ENCODE measurements at places on chromosomes 12 and 14.

- no peak for DNase-seq
These were observed 124.4 kb downstream of the SLC38A4 start for GRCh38 chr12:46701356-46701755.

DNA sequence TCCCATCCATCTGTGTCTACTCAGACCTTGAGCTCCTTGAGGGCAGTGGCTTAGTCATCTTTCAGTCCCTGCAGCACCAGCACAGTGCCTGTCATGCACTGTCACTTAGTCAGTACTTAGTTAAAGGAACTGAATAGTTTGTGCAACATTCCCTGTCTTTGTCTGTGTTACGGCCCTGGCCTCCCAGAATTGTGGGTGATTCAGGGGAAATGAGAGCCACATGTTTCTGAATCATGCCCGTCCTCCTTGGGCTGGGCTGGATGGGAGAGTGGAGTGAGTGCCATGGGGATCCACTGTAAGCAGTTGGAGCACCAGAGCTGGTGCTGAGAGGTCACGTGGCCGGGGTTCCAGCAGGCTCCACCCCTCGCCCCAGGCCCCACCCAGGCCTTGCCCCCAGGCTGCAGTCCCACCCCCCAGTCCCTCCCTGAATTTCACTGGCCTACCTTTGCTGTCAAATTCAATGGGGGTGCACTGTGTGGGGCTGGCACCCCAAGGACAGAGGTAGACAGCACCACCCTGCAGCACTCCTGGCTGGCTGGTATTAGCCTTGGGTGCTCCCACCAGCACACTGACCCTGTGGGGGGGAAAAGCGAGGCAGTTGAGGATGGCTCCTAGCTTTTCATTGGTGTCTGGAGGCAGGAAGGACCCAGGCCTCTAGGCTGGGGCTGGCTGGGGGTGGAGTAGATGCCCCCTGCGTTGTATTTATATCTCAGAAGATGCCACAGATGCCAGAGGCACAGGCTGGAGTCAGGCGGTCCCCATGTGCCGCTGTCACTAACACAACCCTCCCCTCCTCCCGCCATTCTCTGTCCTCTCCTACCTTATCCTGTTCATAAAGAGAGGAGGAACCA, 7.5 kb downstream of the ITGA5 start:
- peak; percentile 80 for DNase-seq

DNA sequence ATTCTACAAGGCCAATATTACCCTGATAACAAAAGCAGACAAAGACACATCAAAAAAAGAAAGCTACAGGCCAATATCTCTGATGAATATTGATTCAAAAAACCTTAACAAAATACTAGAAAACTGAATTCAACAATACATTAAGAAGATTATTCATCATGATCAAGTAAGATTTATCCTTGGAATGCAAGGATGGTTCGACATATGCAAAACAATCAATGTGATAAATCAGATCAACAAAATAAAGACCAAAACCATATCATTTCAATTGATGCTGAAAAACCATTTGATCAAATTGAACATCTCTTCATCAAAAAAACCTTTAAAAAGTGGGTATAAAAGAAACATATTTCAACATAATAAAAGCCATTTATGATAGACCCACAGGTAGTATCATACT, 117.3 kb downstream of the CPNE8 start:
- peak; percentile 4 for DNase-seq

DNA sequence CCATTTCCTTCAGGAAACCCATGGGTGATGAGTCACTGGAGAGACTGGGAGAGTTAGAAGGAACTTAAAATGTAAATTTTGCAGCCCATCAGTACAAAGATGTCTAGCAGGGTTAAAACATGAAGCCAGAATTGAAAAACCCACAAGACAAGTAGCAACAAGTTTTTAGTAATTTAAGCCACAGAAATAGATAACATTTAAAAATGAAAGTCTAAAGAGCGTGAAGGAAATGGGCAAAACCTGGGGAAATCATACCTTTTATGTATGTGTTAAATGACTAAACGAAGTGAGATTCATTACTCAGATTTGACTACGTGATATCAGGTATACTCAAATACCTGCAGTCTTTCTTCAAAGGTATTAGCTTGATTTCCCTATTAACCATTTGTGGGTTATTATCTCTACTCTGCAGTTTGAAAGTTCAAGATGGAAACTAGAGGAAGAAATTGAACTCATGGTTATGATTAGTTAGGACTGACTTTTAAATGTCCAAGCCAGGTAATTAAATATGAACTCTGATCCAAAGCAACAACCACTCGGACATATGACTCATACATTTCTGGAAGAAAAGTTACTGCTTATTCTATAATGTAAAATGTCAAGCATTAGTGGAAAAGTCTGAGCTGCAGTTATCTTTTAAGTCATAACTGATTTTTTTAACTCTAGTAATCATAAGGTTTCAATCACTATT, 84.1 kb downstream of the ITPR2 start:
- peak; percentile 82 for DNase-seq

DNA sequence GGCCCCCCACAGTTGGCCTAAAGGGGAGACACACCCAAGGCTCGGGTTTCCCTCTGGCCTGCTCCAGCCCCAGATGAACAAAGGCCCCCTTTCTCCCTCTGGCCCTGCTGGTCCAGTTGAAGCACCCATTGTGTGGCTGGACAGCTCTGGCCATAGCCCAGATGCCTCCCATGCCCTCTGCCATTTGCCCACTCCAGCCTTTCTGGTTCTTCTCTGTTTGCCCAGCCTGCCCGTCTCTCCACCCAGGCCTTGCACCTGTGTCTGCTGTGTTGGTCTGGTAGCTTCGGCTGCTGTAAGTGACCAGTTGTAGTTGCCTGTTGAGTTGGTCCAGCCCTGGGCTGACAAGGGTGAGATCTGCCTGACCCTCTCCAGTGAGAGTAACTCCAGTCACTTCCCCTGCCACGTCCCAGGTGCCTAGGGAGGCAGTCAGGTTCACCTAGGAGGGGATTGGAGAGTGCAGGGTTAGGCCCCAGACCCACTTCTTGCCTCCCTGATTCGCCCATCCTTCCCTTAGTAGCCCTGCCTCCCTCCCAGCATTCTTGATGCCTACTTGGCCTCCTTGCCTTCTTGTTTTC, 3.0 kb downstream of the B4GALNT1 start:
- DNase-seq: no peak

DNA sequence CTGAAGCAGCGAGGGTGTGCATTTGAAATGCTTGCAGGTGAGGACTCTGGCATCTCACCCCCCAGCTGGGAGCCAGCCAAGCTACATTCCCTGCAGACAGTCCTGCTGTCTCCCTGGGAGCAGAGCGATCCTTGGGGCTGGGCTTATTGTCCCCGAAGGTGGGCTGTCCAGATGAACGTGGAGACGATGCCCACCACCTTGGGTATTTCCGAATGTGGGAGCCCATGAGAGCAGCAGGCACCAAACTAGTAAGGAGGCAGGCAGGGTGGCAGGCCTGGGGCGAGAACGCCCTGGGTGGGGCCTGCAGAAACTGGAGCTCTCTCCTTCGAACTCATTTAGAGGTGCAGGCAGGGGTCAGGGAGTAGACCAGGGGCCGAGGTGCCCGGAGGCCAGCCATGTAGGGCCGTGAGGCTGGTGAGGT, 18.5 kb downstream of the ZBTB42 start:
- no peak for DNase-seq

GRCh38 chr14:72986214-72986613, 40.7 kb downstream of the ZFYVE1 start:
- no peak for DNase-seq

DNA sequence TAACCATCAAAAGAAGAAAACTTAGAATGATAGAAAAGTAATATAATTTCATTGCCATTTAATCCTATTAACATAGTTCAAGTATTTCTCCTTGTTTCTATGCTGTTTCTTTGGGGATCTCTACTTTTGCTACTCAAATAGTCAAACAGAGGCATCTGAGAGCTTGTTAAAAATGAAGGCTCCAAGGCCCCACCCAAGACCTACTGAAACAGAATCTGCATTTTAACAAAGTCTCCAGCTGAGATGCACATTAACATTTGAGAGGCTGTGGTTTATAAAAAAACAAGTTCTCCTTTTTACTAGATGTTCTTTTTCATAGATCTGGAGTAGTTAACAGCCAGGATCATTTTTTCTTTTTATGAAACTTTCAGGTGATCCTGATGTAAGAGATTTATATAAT, 31.8 kb downstream of the PPFIA2 start:
- no peak for DNase-seq

DNA sequence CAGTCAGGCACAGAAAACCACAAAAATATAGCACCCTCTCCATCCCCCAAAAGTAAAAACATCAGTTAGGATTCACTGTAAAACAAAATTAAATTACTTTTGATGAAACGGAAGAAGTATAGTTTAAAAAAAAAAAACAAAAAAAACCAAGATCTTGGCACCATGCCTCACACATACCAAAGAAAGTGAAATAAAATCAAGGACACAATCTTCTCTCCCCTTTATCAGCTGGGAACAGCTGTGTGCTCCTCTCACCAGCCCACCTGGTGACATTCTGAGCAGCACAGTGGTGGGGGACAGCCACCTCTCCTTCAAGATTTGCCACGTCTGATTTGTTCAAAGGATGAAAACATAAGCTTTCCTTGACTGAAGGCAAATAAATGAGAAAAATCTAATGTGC, 55.5 kb downstream of the ESR2 start:
- DNase-seq: no peak

- peak; percentile 85 for DNase-seq
These were observed 50.2 kb downstream of the TTLL5 start for GRCh38 chr14:75711105-75711795.

DNA sequence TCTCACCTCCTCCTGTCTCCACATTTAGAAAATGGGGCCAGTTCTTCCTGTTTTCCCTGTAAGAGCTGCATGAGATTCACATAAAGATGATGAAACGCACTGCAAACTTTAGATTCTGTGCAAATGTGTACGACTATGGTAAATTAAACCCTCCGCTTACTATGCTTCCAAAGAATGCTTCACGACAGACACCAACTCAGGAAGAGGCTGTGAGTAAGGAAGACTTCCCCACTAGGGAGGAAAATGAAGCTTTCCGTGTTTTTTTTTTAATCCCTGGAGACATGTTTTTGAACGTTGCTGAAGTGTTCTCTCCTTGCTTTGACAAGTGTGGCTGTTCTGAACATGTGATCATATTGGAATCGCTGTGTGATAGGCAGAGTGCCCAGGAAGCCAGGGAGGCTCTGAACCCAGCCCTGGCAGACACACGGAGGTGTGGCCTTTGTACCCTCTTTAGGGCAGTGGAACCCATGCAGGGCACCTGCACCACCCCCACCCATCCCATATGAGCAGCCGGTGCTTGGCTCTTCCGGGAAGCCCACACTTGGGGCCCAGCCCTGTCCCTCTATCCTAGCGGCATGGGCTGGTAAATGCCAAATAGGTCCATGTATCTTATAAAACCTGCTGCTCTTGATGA, 7.5 kb upstream of the SYNE3 start:
- peak; percentile 88 for DNase-seq

GRCh38 chr14:89537911-89538310, 120.9 kb upstream of the FOXN3 start:
- DNase-seq: no peak

- DNase-seq: no peak
These were observed 68.9 kb downstream of the CMKLR1 start for GRCh38 chr12:108270035-108270848.

GRCh38 chr12:4984971-4985370, 58.7 kb upstream of the KCNA5 start:
- DNase-seq: no peak

GRCh38 chr12:68416826-68417225, 84.7 kb upstream of the MDM1 start:
- DNase-seq: no peak

DNA sequence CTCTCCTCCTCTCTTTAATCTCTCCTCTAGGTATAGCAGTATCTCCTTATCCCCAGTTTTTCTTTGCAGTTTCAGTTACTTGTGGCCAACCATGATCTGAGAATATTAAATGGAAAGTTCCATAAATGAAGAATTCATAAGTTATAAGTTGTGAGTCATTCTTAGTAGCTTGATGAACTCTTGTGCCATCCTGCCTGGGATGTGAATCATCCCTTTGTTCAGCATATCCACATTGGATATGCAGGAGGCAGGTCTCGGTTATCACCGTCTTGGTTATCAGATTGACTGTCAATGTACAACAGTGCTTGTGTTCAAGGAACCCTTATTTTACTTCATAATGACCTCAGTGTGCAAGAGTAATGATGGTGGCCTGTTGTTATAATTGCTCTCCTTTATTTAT, 134.0 kb downstream of the TMEM117 start:
- DNase-seq: peak; percentile 34

DNA sequence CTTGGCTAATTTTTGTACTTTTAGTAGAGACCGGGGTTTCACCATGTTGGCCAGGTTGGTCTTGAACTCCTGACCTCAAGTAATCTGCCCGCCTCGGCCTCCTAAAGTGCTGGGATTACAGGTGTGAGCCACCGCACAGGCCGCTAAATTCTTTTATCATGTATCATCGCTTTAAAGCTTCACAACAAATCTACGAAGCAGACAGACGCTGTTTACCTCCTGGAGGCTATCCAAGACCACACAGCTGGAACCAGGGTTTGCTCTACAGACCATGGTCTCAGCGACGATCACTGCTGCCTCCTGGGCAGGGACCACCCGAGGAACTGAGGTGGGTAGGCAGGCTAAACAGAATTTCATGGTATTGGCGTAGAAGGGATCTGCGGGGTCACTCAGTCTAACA, 27.2 kb downstream of the KRT80 start:
- DNase-seq: peak; percentile 42

DNA sequence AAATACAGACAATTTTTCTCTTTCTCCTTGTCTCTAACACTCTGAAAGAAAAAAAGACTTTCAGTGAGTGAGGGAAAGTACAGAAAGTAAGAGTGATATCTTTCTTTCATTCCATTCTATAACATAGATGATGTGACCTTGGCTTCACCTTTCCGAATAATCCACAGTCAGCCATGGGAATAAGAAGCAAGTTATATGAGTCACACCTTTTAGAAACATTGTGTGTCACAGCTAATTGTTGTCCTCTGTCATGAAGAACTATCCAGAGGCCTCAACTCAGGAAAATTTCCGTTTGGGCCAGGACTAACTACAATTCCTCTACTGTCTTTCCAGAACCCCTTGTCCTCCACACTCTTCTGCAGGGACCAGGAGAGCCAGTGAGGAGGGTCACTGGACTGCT, 209.7 kb upstream of the FAR2 start:
- no peak for DNase-seq

DNA sequence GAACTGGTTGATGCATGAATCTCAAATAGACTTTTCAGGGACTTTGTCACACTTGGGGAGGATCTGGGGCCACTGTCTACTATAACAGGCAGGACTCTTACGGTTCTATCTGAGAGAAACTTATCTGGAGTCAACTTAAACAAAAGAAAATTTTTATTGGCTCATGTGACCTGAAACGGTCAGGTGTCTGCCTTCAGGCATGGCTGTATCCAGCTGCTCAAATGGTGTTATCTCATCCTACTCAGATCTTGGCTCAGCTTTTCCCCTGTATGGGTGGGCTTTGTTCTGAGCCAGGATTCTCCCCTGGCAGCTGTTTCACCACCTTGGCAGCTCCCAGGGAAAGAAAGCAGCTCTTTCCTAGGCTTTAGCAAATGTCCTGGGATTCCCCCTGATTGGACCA, 183.2 kb upstream of the MYL2 start:
- no peak for DNase-seq

GRCh38 chr12:124292385-124292784, 2.5 kb upstream of the RFLNA start:
- DNase-seq: no peak

GRCh38 chr12:89373763-89374572, 21.7 kb upstream of the DUSP6 start:
- peak; percentile 92 for DNase-seq

GRCh38 chr12:49943625-49943960, 6.9 kb upstream of the AQP2 start:
- DNase-seq: no peak

GRCh38 chr12:12086973-12087692, 16.4 kb downstream of the BCL2L14 start:
- DNase-seq: no peak

- peak; percentile 30 for DNase-seq
These were observed 1402.4 kb upstream of the FLRT2 start for GRCh38 chr14:84127495-84127894.

Data from choroid plexus epithelial cell (primary cell).